ENCODE measurements at places on chromosomes 6 and 20.

DNA sequence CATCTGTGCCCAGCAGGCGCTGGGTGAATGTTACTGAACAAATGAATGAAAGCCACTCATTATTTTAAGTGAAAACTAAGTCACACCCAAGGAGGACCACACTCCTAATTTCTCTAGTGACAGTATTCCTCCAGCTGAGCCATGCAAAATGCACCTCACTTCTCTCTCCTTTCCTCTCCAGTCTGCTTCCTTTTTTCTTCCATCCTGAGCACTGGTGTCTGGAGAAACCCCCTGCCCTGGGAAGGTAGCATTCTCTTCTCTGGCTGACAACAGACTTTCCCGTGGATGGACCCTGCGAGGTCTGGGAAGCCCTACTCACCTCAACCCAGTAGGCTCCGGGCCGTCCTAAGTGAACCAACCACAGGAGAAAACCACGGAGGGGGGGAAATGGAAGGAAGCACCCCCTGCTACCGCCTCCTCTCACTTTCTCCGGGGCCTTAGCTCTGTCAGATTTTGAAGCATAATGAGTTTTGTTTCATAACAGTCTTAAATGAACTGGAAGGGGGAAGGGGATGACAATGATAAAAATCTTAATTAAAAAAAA is 22.6 kb downstream of the TRERF1 start:
- no peak for DNase-seq

DNA sequence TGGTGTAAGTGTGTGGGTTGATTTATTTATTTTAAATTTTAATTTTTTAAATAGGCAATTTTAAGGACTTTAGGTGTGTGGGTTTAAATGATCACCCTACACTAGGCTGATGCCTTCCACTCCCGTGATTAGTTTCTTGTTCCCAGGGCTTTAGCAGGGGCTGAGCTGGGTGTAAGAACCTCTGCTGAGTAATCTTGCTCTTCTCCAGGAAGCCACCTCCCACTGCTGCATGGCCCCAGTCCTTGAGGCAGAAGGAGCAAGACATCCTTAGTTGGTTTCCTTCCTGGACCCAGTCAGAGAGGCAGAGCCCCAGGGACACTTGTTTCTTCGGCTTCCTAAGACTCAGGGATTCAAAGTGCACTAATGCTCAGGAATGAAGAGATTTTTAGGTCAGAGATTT is 19.8 kb upstream of the CDC5L start:
- no peak for DNase-seq

- no peak for DNase-seq
Measured at GRCh38 chr6:157240059-157240959, 83.0 kb downstream of the TMEM242 start.

GRCh38 chr6:142328070-142328469 is 26.3 kb downstream of the ADGRG6 start:
- DNase-seq = no peak

GRCh38 chr20:64035066-64035932 is 683 bp upstream of the C20orf204 start:
- no peak for DNase-seq

GRCh38 chr6:25175196-25175595 is 104.0 kb upstream of the CARMIL1 start:
- peak; percentile 40 for DNase-seq

GRCh38 chr6:140850438-140850837 is 1282.3 kb upstream of the GJE1 start:
- DNase-seq = no peak

DNA sequence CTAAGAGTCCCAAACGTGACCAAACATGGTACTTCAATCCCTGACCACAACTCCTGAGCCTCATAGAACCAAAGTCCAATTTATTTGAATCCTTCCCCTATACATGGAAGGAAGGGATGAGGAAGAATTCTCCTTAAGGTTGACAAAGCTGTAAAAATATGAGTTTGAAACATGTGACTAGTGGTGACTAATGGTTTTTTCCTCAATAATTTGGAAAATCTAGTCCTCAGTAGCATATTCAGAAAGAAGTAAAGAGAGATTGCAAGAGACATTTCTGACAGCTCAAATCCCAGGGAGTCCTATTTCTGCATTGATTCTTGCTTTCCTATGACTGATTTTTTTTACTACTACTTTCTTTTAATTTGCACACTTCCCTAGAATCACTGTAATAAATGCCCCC is 443.7 kb downstream of the FRK start:
- no peak for DNase-seq

DNA sequence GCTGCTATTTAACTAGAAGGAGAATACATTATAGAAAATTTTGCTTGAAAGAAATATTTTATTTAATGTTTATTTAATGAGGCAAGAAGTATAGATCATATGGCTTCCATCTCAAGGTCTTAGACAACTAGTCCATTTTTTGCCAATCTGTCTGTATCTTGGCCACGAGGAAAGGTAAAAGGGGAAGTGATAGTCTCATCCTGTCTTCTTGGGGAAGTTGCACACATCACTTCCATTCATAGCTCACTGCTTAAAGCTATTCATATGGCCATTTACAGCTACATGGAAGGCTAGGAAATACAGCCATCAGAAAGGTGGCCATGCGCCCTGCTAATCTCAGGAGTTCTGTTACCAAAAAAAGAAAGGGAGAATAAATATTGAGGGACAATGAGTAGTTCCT is 50.8 kb downstream of the METTL24 start:
- no peak for DNase-seq

DNA sequence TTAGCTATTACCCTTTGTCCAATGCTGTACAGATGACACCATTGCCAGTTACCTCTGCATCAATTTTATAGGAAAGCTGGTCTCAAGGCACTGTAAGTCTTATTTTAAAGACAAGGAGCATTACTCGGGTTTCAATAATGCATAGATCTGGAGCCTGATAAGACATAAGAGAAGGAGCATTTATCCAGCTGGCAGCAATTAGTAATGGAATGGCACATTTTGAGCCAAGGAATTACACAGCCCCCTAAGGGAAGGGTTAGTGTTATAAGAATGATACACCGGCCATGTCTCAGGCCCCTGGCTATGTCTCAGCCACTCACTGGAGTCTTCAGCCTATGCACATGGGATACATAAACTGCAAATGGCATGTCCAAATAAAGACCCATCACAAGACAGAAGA is 23.1 kb upstream of the TMEM242 start:
- no peak for DNase-seq

DNA sequence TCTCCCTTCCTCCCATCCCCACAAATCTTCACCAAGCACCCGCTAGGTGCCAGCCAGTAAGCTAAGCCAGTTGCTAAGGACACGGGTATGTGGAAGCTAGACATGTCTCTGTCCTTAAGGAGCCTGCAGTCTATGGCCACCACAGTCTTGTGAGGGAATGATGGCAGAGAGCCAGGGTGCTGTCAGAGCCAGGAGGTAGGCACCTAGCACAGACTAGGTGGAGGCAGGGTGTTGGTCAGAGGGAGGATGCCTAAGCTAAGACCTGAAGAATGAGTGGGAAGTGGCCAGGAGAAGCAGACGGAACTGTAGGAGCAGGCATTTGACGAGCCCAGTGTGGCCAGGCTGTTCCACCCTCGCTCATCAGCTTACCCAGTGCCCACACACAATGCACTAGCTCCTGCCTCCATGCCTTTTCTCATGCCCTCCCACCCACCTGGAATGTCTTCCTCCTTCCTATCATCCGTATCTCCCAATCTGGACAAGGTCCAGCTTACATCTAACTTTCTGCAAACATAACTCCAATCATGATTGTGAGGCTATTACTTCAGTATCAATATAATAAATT is 125.6 kb downstream of the FOXC1 start:
- DNase-seq = no peak

- DNase-seq = no peak
Measured at GRCh38 chr20:3077618-3078134, 6.3 kb downstream of the OXT start.

GRCh38 chr6:147192278-147192911 is 11.8 kb upstream of the STXBP5 start:
- no peak for DNase-seq

- no peak for DNase-seq
Measured at GRCh38 chr20:43894491-43894890, 20.2 kb upstream of the TOX2 start.

All from SW 1271 (cell line).